Fibroblast of upper back skin (primary cell): ENCODE measurements at places on chromosomes 1 and 21.

GRCh38 chr21:30209601-30210000, 6.3 kb downstream of the CLDN8 start:
- DNase-seq, result peak; percentile 8

DNA sequence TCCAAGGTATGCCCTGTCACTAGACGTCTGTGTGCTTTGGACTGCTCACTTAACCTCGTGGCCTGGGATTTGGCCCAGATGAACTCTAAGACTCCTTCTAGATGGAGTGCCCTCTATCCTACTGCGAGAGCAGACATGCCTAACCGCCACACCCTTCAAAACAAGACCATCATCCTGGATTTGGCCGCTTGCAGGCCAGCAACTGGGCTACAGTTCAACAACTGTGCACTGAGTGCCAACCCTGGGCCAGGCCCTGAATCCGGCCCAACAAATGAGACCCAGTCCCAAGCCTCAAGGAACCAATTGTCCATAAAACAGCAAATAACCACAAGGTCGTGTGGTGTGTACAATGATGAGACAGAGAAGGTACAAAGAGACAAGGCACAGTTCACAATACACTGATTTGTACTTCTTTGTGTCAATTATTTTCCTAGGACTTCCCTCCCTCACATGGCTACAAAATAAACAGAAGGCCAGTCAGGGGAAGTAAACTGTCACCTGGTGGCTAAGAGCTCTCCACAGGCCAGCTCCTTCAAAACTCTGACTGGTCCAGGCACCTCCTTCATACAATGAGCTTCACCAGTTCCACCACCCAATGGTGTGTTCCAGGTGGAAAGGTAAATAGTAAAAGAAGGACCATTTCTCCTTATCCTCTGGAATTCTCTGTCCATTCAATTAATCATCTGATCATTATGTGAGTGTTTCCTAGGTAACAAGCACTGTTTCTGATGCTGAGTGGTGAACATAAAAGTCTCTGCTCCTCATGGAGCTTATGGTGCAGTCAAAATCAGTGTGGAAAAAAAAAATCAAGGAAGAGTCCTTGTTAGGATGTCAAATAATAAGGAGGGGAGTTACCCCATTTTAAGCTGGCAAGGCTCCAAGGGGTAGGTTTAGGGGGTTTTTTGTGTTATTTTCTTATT, 60.4 kb downstream of the CAPZB start:
- no peak for DNase-seq

- no peak for DNase-seq
Observed at GRCh38 chr1:157098519-157098918, 1.1 kb downstream of the ETV3L start.

DNA sequence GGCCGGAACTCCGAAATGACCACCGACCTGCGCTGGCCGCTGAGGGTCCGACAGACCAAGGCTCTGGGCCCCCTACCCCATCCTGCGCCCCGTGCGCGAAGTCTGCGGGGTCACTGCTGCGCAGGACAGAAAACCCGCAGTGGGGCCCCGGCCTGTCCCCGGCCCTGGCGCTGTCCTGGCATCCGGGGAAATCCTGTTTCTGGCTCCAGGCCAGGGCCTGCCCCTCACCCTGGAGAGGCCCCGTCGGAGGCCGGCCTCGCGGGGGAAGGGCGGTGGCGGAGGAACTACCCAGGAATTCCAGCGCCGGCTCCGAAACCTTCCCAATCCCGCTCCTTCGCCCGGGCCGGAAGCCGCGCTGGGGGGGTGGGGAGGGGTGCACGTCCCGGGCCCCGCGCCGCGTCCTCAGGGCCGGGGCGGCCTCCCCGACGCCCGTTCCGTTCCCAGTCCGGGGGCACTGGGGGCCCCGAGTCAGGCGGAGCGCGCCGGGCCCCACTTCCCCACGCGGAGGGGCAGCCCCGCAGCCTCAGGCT, 77.0 kb downstream of the MORN1 start:
- DNase-seq, result peak; percentile 76

- DNase-seq, result no peak
Observed at GRCh38 chr1:48139275-48139674, 83.2 kb upstream of the SLC5A9 start.

- DNase-seq, result peak; percentile 31
Observed at GRCh38 chr21:15768045-15768601, 38.3 kb downstream of the USP25 start.

GRCh38 chr1:172269644-172270043, 150.8 kb upstream of the C1orf105 start:
- peak; percentile 76 for DNase-seq

DNA sequence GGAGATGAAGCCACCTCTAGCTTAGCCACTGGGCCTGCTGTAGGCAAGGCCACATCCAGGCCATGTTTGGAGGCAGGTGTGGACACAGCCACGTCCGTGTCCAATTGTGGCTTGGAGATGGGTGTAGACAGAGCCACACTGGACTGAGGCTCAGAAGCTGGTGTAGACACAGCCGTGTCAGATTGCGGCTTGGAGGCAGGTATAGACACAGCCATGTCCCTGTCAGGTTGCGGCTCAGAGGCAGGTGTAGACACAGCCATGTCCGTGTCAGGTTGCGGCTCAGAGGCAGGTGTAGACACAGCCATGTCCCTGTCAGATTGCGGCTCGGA, 2.2 kb downstream of the PERM1 start:
- DNase-seq, result no peak

- DNase-seq, result no peak
Observed at GRCh38 chr1:6891781-6892579, 106.7 kb downstream of the CAMTA1 start.

- DNase-seq, result no peak
Observed at GRCh38 chr1:55155522-55155921, 59.6 kb downstream of the USP24 start.

GRCh38 chr21:44900559-44901251, 20.0 kb downstream of the ITGB2 start:
- no peak for DNase-seq

GRCh38 chr1:24720152-24720551, 25.1 kb upstream of the CLIC4 start:
- DNase-seq, result no peak

- DNase-seq, result peak; percentile 50
Observed at GRCh38 chr1:201637282-201638079, 98.6 kb downstream of the NAV1 start.

- DNase-seq, result no peak
Observed at GRCh38 chr1:52683367-52683940, 14.7 kb downstream of the COA7 start.

DNA sequence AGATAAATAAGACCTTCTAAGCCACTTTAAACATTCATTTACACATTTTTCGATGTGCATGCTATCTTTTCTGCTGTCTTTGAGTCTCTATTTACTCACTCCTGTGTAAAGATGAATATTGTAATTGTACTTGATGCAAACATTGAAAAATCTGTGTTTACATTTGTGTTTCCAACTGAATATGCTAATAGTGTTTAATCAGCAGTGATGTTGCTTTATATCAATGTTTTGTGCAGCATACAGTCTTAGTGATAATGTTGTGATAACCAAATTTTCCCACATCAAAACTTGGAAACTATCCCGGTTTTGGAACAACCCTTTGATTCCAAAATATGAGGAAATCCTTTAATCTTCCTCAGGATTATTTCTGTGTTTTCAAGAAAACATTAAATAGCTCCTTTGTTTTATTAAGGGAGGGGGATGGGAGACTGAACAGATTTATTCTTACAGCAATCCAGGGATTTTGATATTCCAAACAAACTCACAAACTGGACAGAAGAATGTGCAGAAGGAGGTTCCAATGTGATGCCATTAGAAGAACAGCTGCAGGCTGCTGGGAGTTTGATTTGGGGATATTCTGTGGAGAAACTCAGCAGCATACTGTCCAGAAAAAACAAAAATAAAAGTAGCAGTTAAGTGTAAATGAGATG, 248.0 kb downstream of the S1PR1 start:
- no peak for DNase-seq

GRCh38 chr1:153343040-153343681, 5.5 kb downstream of the PGLYRP4 start:
- no peak for DNase-seq

- no peak for DNase-seq
Observed at GRCh38 chr1:9888886-9889285, 21.2 kb downstream of the CTNNBIP1 start.

GRCh38 chr1:89545264-89546038, 20.8 kb downstream of the LRRC8B start:
- DNase-seq, result no peak

- DNase-seq, result no peak
Observed at GRCh38 chr21:32352526-32352925, 40.3 kb downstream of the URB1 start.

DNA sequence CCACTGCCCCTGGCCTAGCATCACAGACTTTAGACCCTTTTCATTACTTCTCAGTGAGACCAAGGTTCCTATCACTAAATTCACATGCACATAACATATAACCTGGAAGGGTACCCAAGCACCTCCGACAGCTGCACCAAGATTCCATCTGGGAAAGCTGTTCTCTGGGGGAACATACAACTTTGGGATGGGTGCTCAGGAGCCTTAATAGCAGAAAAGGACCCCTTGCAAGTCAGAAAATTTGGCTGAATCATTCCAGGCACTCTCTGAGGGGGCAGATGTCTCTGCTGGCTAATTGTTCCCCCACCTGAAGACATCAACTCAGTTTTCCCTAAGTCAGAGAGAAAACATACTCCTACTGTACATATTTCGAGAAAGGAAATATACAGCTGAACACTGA, 41.3 kb upstream of the PSEN2 start:
- no peak for DNase-seq

- DNase-seq, result no peak
Observed at GRCh38 chr1:3064296-3064850, 4.6 kb upstream of the PRDM16 start.

DNA sequence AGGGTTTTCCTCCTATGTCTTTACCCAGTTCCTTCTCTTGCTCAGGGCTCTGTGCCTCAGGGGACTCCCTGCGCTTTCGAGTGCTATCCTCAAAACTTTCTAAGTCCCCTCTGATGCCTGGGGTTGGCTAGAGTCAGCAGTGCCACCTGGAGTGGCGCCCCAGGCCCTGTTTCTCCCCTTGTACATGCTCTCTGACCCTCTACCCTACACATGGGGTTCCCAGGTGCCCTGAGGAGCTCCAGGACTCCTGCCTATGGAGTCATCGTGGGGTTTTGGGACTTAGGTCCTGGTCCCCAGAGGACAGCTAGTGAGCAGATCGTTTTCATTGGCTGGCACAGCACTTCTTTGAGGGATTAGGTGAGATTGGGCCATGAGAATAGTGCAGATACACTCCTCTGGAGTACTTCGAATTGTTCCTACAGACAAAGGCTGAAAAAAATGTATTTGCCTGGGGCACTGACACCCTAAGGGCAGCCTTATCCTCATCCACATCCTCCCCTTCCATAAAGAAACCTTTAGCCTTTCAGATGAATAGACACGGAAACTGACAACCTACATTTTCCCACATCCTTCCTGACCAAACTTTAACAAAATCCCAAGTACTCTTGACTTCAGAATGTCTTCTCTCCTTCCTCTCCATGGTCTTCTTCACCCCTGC, 41.5 kb downstream of the LGR6 start:
- no peak for DNase-seq

DNA sequence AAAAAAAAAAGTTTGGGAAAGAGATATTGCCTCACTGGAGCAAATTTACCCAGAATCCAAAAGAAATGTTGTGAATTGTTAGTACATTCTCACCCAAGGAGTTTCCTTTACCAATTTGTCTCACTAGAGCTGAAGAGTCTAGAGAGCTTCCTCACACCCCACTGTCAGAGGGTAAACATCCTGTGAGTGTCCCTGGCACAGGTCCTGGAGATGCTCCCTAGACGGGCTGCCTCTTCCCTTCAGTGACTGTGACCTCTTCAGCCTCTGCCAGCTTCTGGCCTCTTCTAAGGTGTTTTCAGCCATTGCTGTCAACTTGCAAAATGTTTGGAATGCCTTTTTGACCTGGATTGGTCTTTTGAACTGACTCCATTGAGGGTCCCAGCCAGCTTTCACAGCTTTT, 159.4 kb downstream of the DHRS3 start:
- no peak for DNase-seq

DNA sequence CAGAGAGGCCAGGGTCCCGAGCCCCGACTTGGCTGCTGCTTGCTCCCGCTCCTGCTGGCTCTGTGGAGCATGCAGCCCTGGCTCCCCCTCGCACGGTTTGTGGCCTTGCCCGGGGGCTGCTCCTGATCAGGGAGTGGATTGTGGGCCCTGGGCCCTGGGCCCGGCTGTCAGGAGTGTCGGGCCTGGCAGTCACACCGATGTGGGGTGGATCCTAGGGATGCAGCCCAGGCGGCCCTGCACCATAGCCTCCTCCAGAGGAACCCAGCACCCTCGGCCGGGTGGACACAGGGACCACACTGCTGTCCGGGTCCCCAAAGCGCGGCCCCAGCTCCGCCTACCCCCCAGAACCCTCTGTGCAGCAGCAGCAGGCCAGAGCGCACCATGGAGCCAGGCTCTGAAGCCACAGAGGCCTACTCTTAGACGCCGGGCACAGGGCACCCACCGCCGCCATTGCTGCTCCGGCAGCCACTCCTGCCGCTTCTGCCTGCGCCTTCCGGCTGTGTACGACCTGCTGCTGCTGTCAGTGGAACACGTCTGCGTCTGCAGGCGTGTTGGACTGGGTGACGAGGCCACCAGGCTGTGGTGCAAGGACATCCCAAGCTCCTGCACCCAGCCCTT, 9.4 kb downstream of the SLX9 start:
- DNase-seq, result no peak

GRCh38 chr21:26683996-26684395, 110.9 kb upstream of the CYYR1 start:
- no peak for DNase-seq

DNA sequence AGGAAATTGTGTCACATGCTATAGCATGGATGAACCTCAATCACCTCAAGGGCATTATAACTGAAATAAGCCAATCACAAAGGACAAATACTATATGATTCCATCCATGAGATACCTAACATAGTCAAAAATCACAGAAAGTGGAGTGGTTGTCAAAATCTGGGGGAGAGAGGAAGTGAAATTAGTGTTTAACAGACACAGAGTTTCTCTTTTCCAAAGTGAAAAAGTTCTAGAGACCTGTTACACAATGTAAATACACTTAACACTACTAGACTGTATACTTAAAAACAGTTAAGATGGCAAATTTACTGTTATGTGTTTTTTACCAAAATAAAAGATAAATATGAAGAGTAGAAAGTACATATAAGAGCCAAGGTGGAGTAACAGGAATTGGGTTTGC, 31.8 kb downstream of the ZNF644 start:
- no peak for DNase-seq

- peak; percentile 90 for DNase-seq
Observed at GRCh38 chr1:45687754-45688740, at the start of gene TMEM69. Gene TMEM69, plus strand, starts transcription at chr1:45688181. Its CDS starts 2,888 bp downstream, at chr1:45691069.

- DNase-seq, result no peak
Observed at GRCh38 chr1:113255038-113255719, 135.1 kb upstream of the MAGI3 start.

GRCh38 chr1:11648732-11649158, 5.5 kb downstream of the FBXO2 start:
- no peak for DNase-seq

DNA sequence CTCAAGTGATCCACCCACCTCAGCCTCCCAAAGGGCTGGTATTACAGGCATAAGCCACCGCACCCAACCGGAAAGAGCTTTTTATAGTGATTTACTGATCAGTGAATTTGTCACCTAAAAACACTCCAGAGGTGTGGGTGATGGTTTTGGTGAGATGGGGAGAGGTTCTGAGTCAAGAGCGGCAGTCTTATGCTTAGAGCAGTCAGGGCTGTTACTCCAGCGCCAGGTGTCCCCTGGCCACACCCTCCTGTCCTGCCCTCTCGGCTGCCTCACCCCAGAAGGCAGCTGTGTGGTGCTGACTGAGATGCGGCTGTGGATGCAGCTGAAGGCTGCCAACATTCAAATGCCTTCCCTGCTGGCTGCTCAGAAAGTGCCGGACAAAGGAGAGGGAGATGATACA, 94.5 kb upstream of the LPGAT1 start:
- DNase-seq, result no peak
